ENCODE measurements at places on chromosomes 4 and X. TPM values are rescaled to one million over a fixed set of nuclear protein-coding genes. Genes with fewer than 3 reads are reported as not detected.

GRCh38 chr4:1126506-1126905, 13.1 kb upstream of the RNF212 start:
- no peak for DNase-seq

- DNase-seq = no peak
Observed at GRCh38 chr4:78799551-78800495, 23.7 kb downstream of the BMP2K start.

DNA sequence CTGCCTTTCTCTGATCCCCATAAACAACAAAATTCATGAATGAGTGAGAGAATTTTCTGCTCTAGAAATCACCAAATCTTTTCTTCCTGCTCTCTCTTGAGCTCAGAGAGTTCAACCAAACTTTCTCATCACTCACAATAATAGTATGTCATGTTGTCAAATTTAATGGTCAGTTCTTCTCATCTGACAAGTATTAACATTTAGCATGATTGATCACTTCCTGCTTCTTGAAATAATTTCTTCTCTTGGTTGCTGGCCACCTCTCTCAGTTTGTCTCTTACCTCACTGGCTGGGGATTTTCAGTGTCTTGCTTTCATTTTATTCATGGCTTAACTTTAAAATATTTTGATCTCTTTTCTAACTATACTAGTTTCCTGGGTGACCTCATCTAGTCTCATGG, 25.5 kb upstream of the FGF5 start:
- DNase-seq = no peak

DNA sequence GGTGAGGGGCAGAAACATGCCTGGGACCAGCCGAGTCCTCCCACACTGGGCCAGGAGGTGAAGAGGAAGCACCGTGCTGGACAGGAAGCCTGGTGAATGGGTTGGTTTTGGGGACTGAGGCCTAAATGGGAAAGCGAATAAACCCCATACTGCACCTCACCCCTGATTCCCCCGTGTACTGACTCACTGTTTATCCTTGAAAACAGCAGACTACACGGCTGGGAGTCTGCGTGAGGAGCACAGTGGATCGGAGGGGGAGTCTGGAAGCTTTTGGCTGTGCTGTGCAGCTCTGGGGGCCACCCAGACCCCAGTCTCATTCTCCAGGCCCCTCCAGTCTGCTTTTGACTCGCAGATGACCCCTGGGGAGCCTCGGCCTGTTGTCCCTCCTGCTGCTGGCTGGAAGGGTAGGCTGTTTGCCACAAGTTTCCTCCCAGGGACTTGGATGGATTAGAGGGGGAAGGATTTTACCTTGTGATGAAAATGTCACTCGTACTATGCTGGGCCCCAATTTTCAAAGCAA, 90.0 kb downstream of the PSAPL1 start:
- DNase-seq = no peak

- no peak for DNase-seq
Observed at GRCh38 chr4:71564775-71565174, 219.1 kb downstream of the GC start.

- DNase-seq = no peak
Observed at GRCh38 chr4:6658597-6659075, 18.2 kb downstream of the MRFAP1 start.

DNA sequence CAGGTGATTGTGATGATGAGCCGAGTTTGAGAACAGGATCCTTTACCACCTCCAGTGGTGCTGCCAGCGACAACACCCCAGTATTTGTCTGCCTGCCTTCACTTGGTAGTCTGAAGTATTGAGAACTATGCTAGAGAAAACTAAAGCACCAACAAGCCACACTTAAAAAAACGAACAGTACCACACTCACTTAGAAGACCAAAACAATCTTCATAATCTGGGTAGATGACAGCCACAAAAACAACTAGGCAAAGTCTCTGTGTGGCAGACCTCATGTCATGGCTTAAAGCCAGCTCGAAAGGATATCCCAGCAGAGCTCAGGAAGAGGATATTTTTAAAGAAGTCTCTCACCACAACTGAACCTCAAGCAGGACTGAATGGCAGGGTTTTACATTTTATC, 236.0 kb downstream of the GPC3 start:
- DNase-seq = no peak

DNA sequence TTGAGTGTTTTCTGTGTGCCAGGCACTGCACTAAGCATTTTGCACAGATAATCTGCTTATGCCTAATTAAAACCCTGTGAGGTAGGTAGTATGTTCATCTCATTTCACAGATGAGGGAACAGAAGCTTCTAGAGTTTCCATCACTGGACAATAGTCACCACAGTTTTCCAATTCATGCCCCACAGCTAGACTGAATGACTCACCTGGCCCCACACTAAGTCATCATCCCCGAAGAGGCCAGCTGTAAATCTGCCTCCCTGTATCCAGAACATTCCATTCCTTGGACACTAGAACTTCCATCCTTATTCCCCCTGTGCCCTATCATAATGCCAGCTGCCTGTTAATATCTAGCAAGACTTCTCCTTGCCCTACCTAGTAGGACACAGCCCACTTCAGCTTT, 40.9 kb upstream of the NYX start:
- no peak for DNase-seq

DNA sequence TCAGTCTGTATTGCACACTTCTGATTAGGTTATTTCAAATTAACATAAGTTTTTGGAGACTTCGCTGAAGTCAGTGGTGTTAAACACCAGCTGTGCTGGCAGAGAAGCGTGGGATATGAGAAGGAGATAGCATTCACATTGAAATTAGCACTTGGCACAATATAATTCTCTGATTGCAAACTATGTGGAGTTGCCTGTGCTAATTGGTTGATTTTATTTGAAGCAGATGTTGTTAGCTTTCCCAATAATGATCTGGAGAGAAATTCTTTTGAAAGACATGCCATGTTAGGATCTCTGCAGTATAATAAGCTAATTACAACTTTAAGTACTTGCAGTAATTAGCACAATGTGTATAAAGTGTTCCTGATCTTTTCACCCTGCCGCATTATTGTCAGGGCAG, 367.4 kb upstream of the ARX start:
- no peak for DNase-seq

GRCh38 chr4:7104366-7105031, 36.6 kb upstream of the GRPEL1 start:
- no peak for DNase-seq

The FGF2 gene
- 0.85 TPM for total RNA-seq

The USP17L21 gene
- not detected for total RNA-seq

The ASB12 gene
- 0.51 TPM for total RNA-seq
